Neural progenitor cell (in vitro differentiated cells): ENCODE measurements at places on chromosomes 3 and 15. TPM values are rescaled to one million over a fixed set of nuclear protein-coding genes. Genes with fewer than 3 reads are reported as not detected.

GRCh38 chr3:81602781-81603180 lies 158.7 kb downstream of the GBE1 start:
- no peak for DNase-seq
- no peak overlapping the region for H3K27ac ChIP-seq
- no peaks in the 10 kb centered on the region for H3K4me1 ChIP-seq
- H3K36me3 ChIP-seq = no peaks in the 10 kb centered on the region
- no peak overlapping the region for H3K4me3 ChIP-seq
- H3K27me3 ChIP-seq = no peaks in the 10 kb centered on the region

DNA sequence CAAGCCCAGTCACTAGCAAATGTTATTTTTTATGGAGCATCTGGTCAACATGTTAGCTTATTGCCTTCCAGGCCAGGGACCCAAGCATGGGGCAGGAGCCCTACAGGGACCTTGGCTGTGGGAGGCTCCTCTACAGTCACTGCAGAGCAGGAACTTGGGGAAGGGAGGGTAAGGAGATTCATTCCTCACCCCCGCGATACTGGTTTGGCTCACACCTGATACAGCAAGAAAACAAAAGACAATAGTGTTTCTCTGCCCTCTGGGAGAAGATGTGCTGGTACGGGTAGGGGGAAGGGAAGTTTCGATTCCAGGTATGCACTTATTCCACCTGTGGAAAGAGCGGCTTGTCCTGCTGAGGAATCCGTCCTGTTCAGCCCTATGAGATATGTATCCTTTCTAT lies 77.6 kb downstream of the SLC12A8 start:
- no peak overlapping the region for H3K4me3 ChIP-seq
- peaks cover 18% of the 10 kb centered on the region for H3K4me1 ChIP-seq

The SLC51A gene
- 0.28 TPM in 1 of 2 replicates, not detected in the other for total RNA-seq

The FOXL2NB gene
- 0.09 TPM in 1 of 2 replicates, not detected in the other for total RNA-seq

- H3K27ac ChIP-seq = no peak overlapping the region
- no peaks in the 10 kb centered on the region for H3K4me1 ChIP-seq
- H3K4me3 ChIP-seq = no peak overlapping the region
- no peak for DNase-seq
These were observed 198.6 kb upstream of the SLC2A2 start for GRCh38 chr3:171225165-171225564.

- H3K27ac ChIP-seq = no peak overlapping the region
- DNase-seq = no peak
- H3K4me1 ChIP-seq = no peaks in the 10 kb centered on the region
- no peaks in the 10 kb centered on the region for H3K27me3 ChIP-seq
- H3K4me3 ChIP-seq = no peak overlapping the region
- H3K36me3 ChIP-seq = no peaks in the 10 kb centered on the region
These were observed 307.5 kb downstream of the EDEM1 start for GRCh38 chr3:5494905-5495519.

- H3K27me3 ChIP-seq = no peaks in the 10 kb centered on the region
These were observed 41.5 kb downstream of the KLHL6 start for GRCh38 chr3:183514021-183514420.

The RTP3 gene
- total RNA-seq = not detected in 2 replicates

DNA sequence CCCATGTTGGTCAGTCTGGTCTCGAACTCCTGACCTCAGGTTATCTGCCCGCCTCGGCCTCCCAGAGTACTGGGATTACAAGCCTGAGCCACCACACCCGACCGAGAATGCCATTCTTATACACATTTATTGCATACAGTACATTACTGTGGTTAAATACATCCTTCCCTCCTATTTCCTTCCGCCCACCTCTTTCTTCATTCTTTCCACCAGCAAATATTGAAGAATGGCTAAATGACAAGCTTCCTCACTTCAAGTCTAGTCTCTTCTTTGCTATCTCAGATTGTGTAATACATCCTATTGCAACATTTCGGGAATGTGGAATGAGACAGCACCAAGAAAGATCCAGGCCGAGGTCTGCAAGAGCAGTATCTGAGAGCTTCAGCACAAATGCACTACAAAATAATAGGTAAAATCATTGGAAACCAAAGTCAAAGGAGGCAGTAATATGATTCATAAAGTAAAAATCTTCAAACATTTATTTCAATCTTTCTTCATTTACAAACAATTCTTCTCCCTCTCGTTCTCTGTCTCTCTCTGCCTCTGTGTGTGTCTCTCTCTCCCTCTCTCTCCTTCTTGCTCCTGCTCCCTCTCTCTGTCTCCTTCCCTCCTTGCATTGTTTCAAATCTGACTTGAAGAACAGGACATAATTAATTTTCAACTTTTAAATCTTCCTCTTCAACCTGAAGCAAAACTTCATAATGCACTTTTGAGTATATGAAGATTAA lies 94.7 kb upstream of the TGFBR2 start:
- no peak for DNase-seq
- no peak overlapping the region for H3K27ac ChIP-seq
- no peaks in the 10 kb centered on the region for H3K36me3 ChIP-seq
- H3K4me3 ChIP-seq = no peak overlapping the region

The NANOGP8 gene
- total RNA-seq = 1.5 TPM in 1 of 2 replicates, not detected in the other

- H3K4me3 ChIP-seq = peak overlapping the region; percentile 55
- H3K27ac ChIP-seq = no peak overlapping the region
- H3K4me1 ChIP-seq = peaks cover 12% of the 10 kb centered on the region
- DNase-seq = peak; percentile 60
- H3K27me3 ChIP-seq = no peaks in the 10 kb centered on the region
These were observed 19.1 kb downstream of the SLC12A6 start for GRCh38 chr15:34318277-34319079.

The PIGZ gene
- total RNA-seq = 1.2 TPM in 1 of 2 replicates, not detected in the other

GRCh38 chr15:28219116-28219515 lies 102.9 kb downstream of the HERC2 start:
- H3K27me3 ChIP-seq = no peaks in the 10 kb centered on the region
- no peaks in the 10 kb centered on the region for H3K36me3 ChIP-seq
- no peak overlapping the region for H3K27ac ChIP-seq
- DNase-seq = no peak
- no peaks in the 10 kb centered on the region for H3K4me1 ChIP-seq

DNA sequence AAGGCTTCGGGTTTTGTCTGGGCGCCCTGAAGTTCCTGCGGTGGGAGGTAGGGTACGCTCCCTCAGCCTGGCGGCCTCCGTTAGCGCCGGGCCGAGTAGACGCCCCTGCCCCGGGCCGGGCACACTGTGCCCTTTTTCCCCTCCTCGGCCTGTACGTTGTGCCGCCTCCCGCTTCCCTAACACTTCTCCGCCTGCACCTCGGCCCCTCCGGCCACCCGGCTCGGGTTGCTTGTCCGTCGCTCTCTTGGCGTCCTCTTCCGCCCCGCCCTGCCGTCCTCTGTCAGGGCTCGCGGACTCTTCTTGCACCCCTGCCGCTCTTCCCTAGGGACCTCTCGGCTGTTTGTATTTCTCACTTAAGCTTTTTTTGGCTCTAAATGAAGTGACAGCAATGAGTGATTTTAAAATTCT lies 384 bp downstream of the KNL1 start:
- peak overlapping the region; percentile 94 for H3K27ac ChIP-seq
- H3K4me3 ChIP-seq = peak overlapping the region; percentile 75

- H3K4me3 ChIP-seq = no peak overlapping the region
- DNase-seq = no peak
- H3K27ac ChIP-seq = no peak overlapping the region
- peaks cover 7% of the 10 kb centered on the region for H3K4me1 ChIP-seq
These were observed 138.5 kb downstream of the NECTIN3 start for GRCh38 chr3:111210003-111210711.

GRCh38 chr3:178851564-178851963 lies 220.0 kb downstream of the ZMAT3 start:
- H3K4me3 ChIP-seq = no peak overlapping the region
- DNase-seq = no peak
- H3K4me1 ChIP-seq = no peaks in the 10 kb centered on the region
- no peaks in the 10 kb centered on the region for H3K27me3 ChIP-seq
- no peaks in the 10 kb centered on the region for H3K36me3 ChIP-seq

DNA sequence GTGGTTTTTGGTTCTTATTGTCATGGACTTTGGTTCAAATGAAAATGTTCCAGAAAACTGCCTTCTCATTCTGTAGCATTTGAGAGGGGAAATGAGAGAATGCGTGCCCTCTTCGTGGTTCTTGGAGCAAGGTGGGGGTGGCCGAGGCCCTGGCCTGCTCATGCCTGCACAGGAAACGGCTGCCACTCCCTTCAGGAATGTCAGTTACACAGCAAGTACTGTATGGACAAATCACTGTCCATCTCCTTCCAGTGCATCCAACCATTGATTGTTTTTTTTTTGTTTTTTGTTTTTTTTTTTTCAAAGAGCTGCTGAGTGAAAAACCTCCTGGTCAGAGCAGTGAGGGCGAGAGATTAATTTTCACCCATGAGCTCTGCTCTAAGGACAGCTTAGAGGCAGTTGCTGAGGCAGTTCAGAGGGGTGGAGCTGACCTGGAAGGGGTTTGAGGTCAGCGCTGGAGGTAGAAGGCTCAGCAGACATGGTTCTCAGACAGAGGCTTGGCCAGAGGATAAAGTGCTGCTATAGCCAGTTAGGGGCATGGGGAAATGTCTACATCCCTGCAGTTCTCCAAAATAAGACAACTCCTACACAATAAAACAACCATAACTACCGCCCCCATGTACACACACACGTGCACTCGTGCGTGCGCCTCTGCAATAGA lies 20.2 kb upstream of the KIF23 start:
- H3K4me3 ChIP-seq = no peak overlapping the region
- peaks cover 12% of the 10 kb centered on the region for H3K4me1 ChIP-seq
- DNase-seq = no peak

GRCh38 chr3:148309390-148310035 lies 388.2 kb upstream of the AGTR1 start:
- no peaks in the 10 kb centered on the region for H3K36me3 ChIP-seq
- H3K4me1 ChIP-seq = no peaks in the 10 kb centered on the region
- H3K27me3 ChIP-seq = no peaks in the 10 kb centered on the region
- no peak overlapping the region for H3K4me3 ChIP-seq
- no peak overlapping the region for H3K27ac ChIP-seq

DNA sequence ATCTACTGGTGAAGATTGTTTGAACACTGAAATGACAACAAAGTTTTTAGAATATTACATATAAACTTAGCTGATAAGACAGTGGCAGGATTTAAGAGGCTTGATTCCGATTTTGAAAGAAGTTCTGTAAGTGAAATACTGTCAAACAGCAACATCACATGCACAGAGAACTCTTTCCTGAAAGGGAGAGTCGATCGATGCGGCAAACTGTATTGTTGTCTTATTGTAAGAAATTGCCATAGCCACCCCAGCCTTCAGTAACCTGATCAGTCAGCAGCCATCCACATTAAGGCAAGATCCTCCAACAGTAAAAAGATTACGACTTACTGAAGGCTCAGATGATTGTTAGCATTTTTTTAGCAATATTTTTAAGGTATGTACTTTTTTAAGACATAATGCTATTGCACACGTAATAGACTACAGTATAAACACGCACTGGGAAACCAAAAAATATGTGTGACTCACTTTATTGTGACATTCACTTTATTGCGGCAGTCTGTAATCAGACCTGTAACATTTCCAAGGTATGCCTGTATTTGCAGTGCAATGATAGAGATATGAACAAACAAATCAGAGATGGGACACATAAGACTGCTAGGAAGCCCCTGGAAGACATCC lies 225.6 kb upstream of the UBE2E1 start:
- no peaks in the 10 kb centered on the region for H3K36me3 ChIP-seq
- no peak for DNase-seq
- H3K4me3 ChIP-seq = no peak overlapping the region
- no peaks in the 10 kb centered on the region for H3K4me1 ChIP-seq
- no peaks in the 10 kb centered on the region for H3K27me3 ChIP-seq

The FBXL22 gene
- 0.43 and 0.71 TPM in 2 replicates for total RNA-seq

- no peaks in the 10 kb centered on the region for H3K36me3 ChIP-seq
- peaks cover 15% of the 10 kb centered on the region for H3K4me1 ChIP-seq
- peak overlapping the region; percentile 92 for H3K4me3 ChIP-seq
- no peak overlapping the region for H3K27ac ChIP-seq
These were observed 915 bp upstream of the APH1B start for GRCh38 chr15:63276342-63277037.

The CELSR3 gene
- total RNA-seq = 9.9 and 22.3 TPM in 2 replicates

GRCh38 chr3:178295292-178295912 lies 240.8 kb upstream of the KCNMB2 start:
- no peaks in the 10 kb centered on the region for H3K36me3 ChIP-seq
- no peak overlapping the region for H3K27ac ChIP-seq
- no peak overlapping the region for H3K4me3 ChIP-seq

The EBLN2 gene
- 11.6 and 15.3 TPM in 2 replicates for total RNA-seq

GRCh38 chr3:12948371-12948770 lies 107.0 kb upstream of the RPL32 start:
- H3K27ac ChIP-seq = no peak overlapping the region
- peaks cover 29% of the 10 kb centered on the region for H3K4me1 ChIP-seq
- H3K4me3 ChIP-seq = no peak overlapping the region
- H3K27me3 ChIP-seq = no peaks in the 10 kb centered on the region
- DNase-seq = no peak

- DNase-seq = no peak
- H3K4me1 ChIP-seq = no peaks in the 10 kb centered on the region
These were observed 662.3 kb downstream of the NR2F2 start for GRCh38 chr15:96992817-96993216.

- DNase-seq = no peak
- H3K27me3 ChIP-seq = no peaks in the 10 kb centered on the region
- H3K36me3 ChIP-seq = no peaks in the 10 kb centered on the region
- H3K4me1 ChIP-seq = peaks cover 41% of the 10 kb centered on the region
- no peak overlapping the region for H3K4me3 ChIP-seq
These were observed 117.9 kb downstream of the MEGF11 start for GRCh38 chr15:66135664-66136063.

The HYAL3 gene
- 2.2 and 4.9 TPM in 2 replicates for total RNA-seq

The POPDC2 gene
- 0.95 and 1.5 TPM in 2 replicates for total RNA-seq

DNA sequence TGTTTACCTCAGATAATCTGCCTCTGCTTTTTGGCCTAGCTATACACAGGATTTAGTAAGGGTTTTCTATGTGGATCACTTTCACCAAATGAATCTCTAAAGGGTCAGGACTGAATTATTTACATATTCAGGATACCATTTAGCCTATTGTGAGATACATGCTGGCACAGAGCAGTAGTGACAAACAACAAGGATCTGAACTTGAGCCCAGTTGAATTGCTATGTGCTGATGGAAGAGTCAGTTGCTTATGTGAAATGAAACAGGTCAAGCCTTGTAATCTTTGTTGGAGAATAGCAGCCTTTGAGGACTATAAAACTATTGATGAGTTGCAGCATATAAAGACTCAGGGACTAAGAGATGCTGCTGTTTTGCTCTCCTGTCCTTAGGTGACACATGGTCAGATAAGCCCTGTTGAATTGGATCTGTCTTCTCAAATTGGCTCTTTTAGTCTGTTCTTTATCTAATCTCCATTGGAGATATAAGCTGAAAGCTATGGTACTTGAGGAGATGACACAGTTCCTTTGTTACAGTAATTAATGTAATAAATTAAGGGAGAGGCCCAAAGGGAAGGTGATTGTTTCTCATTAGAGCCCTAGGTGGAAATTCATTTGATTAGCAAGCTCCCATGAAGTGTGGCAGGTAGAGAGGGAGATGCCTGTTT lies 30.4 kb downstream of the ZNF609 start:
- H3K4me3 ChIP-seq = no peak overlapping the region
- DNase-seq = no peak

The LMAN1L gene
- total RNA-seq = not detected in 2 replicates

GRCh38 chr3:112273536-112273935 lies 20.5 kb downstream of the SLC9C1 start:
- no peak overlapping the region for H3K4me3 ChIP-seq
- H3K36me3 ChIP-seq = no peaks in the 10 kb centered on the region
- no peaks in the 10 kb centered on the region for H3K27me3 ChIP-seq
- no peaks in the 10 kb centered on the region for H3K4me1 ChIP-seq
- no peak overlapping the region for H3K27ac ChIP-seq
- no peak for DNase-seq
